NCI-H1436 treated with DMSO at 0.1 percent for 48 hours (cell line): ENCODE measurements at places on chromosomes 2 and 18.

- no peak for DNase-seq
Observed at GRCh38 chr2:73859721-73860586, 31.2 kb downstream of the STAMBP start.

- DNase-seq = no peak
Observed at GRCh38 chr2:24048769-24049484, 614 bp upstream of the FKBP1B start.

DNA sequence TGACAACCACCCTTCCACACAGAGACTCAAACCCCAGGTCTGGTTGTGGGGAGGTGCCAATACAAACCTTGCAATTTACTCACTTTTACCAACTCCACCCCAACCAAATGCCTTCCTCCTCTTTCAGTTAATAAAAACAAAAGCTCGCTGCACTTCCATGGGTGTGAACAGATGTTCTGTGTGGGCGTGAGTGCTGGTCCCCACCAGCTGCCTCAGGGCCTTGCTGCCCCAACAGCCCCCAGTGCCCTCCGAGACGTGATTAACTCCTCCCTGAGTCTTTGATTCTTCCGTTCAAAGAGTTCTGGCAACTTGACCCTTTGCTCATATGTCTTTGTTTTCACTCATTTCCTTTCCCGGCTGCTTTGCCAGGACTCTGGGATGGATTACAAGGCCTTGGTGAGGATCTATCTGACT is 258.9 kb upstream of the CXCR4 start:
- no peak for DNase-seq

DNA sequence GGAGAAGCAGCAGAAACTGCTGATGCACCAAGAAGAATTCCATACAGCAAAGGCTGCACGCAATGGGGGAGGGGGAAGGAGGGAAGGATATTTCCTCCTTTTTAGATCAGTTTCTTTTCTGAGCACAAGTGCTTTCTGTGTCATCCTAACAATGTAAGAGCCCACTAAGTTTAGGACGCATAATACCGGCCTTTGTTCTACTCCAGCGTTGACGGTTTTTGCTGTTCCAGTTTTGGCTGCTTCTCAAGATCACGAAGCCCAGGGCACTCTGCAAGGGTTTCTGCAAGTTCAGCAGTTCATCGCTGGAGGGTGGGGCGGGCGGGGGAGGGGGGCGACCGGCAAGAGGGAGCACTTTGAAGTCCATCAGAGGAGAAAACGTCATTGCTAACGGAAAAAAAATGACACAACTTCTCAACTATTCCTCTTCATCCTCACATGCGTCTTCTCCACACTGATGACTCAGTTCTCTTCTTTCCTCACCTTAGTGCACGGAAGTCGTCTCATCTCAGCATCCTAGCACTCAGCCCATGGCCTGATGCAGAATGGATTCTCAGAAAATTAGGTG is 8.7 kb downstream of the FAM178B start:
- DNase-seq = no peak

DNA sequence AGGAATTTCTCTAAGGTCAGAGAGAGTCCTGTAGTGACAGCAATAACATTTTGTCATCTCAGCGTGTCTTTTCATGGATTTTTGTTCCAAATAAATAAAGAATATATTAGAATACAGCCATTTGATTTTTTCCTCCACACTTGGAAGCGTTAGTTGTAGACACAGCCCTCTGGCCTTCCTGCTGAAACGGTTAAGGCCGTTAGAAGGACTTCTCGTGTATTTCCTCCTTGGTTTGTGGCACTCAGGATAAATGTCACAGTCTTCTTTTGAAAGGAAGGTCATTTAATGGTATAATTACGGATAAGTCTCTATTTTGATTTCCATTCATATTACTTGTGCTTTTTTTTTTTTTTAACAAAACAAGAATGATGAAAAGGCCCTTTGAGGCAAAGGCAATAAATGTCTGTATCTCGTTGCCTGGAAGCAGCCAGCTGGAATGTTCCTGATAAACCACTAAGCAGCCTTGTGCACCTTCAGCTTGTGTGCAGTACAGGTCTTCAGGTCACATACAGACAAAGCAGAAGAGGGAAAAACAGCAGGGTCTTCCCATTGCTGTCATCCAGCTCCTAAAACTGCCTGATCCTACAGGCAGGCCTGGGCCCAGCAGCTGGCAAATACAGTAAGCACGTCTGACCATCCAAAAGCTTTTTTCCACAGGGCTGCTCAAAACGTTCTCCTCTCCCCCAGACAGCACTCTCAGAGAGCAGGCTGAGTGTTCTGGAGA is 14.4 kb downstream of the EFR3B start:
- DNase-seq = no peak

DNA sequence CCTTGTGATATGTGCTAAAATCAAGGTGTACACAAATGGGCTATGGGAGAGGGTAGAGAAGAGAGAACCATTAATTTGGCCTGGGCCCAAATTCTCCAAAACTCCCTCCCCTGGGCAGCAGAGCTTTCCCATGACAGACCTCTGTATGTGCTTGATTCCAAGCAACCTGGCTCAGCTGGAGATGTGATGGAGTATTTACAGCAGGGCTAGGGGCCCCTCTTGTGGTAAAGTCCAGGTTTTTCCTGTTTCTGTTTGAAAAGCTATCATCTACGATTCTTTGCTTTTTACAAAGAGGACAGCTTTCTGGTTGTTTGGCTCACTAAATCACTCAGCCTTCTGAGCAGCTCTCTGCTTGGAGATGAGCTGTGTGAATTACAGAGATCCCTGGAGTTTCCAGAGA is 40.3 kb downstream of the KCNS3 start:
- DNase-seq = no peak

DNA sequence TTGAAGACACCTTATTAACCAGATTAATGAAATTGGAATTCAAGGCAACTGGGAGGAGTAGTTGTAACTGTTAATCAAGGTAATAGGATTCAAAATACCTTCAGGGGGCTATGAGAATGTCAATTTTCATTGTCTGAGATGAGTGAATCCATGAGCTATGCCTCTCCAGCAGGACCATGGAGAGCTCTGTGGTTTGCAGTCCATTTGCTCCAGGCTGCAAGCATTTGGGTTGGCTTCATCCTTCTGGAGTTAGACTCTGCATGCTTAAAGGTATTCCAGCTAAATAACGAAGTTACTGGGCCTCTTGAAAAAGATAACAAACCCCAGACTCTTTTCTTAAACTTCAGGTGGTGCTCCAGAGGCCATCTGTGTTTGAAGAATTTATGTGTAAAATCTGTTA is 207.1 kb upstream of the SLC8A1 start:
- no peak for DNase-seq

GRCh38 chr2:173151671-173152401 is 76.2 kb downstream of the MAP3K20 start:
- DNase-seq = no peak

DNA sequence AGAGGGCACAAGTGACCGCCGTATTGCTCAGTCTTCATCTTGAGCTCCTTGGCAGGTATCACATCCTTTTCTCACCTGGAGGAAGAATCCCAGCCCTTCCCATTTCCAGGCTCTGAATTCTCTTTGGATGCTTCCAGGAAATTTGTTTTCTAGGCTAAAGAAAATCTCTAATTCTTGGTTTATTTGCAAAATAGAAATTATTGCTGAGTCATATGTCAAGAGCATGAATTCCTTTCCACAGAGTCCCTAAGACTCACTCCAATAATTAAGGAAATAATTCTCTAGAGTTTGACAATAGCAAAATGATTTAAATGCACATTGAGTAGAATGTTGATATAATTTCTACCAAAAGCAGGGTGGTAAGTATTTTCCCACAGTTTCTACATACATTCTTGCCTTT is 16.3 kb upstream of the CCDC68 start:
- DNase-seq = no peak

DNA sequence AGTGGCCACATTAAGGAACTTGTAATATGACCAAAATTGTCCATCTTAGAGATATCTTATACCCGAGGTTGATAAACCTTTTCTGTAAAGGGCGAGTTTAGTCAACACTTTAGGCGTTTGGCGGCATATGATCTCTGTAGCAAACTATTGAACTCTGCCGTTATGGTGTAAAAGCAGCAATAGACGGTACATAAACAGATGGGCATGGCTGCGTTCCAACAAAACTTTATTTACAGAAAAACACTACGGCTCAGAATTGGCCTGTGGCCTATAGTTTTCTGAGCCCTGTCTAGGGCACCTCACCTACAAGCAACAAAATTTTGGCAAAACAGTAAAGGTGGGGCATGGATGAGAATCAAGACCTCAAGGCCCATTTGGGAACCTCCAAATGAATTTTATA is 121.9 kb upstream of the HAAO start:
- no peak for DNase-seq

- DNase-seq = no peak
Observed at GRCh38 chr2:18132697-18133096, 254.2 kb downstream of the KCNS3 start.

- no peak for DNase-seq
Observed at GRCh38 chr2:179344970-179345369, 80.3 kb upstream of the SESTD1 start.

DNA sequence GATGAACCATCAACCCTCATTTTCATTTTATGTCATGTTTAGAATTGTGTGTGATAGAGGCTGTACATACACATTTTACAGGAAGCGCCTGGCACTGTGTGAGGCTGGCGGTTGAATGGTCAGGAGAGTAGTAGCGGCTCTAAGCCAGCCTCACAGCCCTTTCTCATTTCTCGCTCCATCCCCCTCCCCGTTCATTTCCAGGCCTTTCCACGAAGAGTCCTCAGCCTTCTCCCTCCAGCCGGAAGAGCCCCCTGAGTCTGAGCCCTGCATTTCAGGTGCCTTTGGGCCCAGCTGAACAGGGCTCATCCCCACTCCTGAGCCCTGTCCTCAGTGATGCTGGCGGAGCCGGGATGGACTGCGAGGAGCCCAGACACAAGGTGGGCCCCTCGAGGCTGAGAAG is 51.8 kb downstream of the STK25 start:
- DNase-seq = no peak

DNA sequence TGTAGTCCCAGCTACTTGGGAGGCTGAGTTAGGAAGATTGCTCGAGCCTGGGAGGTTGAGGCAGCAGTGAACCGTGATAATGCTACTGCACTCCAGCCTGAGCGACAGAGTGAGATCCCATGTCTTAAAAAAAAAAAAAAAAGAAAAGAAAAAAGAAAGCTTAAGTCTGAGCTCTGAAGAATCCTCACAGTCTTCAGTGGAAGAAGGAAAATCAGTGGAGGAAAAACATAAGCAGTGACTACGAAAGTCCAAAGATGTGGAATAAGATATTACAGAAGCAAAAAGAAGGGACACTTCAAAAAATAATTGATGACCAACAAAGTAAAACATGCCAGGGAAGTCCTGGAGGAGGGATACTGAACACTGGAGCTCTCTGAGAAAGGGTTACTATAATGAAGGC is 2.8 kb upstream of the PCGF1 start:
- DNase-seq = no peak

DNA sequence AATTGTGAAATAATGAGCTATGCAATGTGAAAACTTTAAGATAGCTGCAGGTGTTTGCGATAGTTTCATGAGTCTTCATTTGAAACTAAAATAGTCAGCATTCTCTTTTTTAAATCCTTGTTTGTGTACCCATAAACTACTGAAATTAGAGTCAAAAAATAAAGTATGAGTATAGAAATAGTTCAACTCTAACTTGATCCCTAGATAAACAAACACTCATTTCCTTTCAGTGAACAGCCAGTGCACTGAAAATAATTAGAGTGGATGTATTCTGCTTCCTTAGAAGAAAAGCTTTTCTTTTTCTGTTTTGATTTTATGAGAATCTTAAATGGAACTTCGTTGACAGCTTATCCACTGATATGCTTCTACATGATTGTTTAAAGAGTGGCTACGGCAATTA is 1033.4 kb downstream of the SOCS6 start:
- DNase-seq = no peak

- no peak for DNase-seq
Observed at GRCh38 chr18:48310999-48311398, 98.2 kb downstream of the ZBTB7C start.

DNA sequence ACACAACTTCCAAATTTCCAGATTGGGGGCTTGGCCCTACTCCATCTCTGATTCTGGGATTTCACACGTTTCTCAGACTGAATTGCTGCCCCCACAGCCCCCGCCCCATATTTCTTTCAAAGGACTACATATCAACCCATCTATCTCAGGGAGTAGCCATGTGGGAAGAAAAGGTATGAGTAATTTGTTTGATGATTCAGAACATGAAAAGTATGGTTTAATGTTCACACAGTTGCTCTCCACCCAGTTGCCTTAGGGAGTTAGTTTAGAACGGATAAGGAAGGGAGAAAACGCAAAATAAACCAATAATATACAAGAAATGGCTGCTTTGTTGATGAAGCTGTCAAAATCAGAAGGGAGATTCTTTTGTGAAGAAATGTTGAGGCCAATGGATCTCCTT is 145.1 kb downstream of the PIEZO2 start:
- DNase-seq = no peak

DNA sequence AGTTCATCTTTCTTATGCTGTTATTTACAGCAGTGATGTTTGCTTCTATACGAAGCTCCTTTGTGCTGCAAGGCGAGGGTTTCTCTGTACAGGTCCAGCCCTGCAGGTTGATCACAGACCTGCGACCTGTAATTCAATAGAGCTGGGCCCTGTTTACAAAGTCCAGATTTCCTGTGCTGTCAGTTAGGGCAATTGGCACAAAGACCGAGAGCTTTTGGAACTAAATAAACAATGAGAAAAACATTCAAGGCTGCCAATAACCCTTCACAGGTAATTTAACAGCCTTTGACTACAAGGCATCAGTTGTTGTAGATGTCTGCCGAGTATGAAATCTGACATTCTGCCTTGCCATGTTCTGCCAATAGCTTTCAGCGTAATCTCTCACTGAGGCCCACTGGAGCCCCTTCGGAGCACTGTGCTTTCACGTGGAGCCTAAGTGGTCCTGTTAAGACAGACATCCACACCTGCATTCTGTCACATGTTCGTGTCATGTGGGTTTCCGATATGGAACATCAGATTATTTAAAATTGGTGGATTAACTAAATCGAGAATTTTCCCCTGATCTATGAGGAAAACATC is 232.5 kb downstream of the PTGR3 start:
- DNase-seq = no peak

GRCh38 chr2:121613774-121614173 is 35.5 kb downstream of the CLASP1 start:
- DNase-seq = no peak

GRCh38 chr2:240149943-240150784 is 9.7 kb upstream of the OTOS start:
- no peak for DNase-seq

DNA sequence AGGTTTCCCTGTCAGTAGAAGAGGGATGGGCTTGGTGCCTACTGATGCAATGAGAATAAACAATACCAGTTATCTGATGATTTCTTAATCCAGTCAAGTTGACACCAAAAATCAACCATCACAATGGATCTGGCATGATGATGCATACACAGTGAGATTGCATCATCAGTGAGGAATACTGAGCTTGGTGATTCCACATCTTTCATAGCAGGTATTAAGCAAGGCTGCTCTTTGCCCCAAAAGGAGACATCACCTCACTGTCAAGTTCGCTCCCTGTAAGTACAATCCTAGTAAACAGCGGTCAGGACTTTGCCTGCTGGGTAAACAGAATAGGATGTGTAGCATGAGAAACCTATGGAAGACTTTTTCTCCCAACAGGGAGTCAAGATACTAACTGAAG is 282.7 kb upstream of the CDH2 start:
- no peak for DNase-seq
